Thymus (tissue), 14 donors: ENCODE measurements at places on chromosomes 16 and 17.

DNA sequence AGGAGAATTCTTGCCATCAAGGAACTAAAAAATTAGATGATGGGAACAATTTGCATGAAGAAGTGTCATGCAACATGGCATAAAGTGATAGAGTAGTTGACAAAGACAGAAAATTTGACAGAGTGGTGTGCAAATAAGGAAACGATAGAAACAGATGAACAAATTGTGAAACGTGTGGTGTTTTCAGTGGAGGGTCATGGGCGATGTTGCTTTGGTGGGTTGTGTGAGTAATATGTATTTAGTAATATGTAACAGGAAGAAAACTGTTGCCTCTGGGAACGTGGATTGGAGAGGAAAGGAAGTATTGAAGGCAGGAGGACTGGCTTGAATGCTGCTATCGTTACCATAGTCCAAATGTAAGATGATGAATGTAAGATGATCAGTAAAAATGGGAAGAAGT lies 3.6 kb downstream of the COX10 start:
- H3K27me3 ChIP-seq: no peaks in the 10 kb centered on the region
- no peak for DNase-seq
- peaks cover 16% of the 10 kb centered on the region for H3K4me1 ChIP-seq
- H3K36me3 ChIP-seq: peaks cover 8% of the 10 kb centered on the region
- H3K27ac ChIP-seq: no peak overlapping the region

DNA sequence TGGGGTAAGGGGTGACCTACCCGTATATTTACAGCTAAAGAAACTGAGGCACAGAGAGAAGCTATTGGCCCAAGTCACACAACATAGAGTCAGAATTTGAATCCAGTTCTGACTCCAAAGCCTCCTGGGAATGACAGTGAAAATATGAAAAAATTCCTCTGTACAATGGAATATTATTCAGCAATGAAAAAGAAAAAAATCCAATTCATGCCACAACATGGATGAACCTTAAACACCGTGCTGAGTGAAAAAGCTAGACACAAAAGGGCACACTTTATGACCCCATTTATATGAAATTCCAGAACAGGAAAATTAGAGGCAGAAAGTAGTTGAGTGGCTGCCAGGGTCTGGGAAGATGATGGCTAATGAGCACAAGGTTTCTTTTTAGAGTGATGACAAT lies 75.4 kb downstream of the LITAF start:
- no peaks in the 10 kb centered on the region for H3K27me3 ChIP-seq
- no peaks in the 10 kb centered on the region for H3K4me1 ChIP-seq
- H3K36me3 ChIP-seq: no peaks in the 10 kb centered on the region
- DNase-seq: no peak
- no peak overlapping the region for H3K27ac ChIP-seq

DNA sequence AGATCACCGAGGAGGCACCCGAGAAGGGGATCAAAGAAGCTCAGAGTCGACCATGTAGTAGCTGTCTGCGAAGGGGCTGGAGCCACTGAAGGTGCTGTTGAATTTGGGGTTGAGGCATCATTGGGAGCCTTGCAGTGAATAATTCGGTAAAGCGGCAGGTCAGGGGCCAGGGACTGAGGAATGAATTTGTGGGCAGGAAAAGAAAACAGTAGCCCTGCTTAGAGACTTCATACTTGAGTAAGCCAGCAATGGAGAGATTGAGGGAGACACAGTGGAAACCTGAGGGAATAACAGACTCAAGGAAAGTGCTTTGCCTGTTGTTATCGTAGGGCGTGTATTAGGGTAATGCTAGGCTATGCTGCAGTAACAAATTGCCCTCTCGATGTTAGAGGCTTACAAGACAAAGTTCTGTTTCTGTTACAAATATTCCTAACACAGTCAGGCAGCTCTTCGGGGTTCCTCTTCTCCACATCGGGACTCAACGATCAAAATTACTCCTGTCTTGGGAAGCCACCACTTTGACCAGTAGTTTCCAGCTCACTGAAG lies 13.4 kb upstream of the HERPUD1 start:
- no peak overlapping the region for H3K27ac ChIP-seq
- no peak for DNase-seq
- H3K27me3 ChIP-seq: no peaks in the 10 kb centered on the region
- peaks cover 14% of the 10 kb centered on the region for H3K4me1 ChIP-seq

- peak overlapping the region; percentile 50 for H3K4me3 ChIP-seq
- H3K27me3 ChIP-seq: no peaks in the 10 kb centered on the region
- peak; percentile 66 for DNase-seq
- H3K36me3 ChIP-seq: no peaks in the 10 kb centered on the region
- peaks cover 19% of the 10 kb centered on the region for H3K4me1 ChIP-seq
- peak overlapping the region; percentile 90 for H3K27ac ChIP-seq
Observed at GRCh38 chr16:72787514-72788268, 260.2 kb downstream of the ZFHX3 start.

- no peaks in the 10 kb centered on the region for H3K27me3 ChIP-seq
- H3K4me3 ChIP-seq: no peak overlapping the region
- no peak for DNase-seq
- no peak overlapping the region for H3K27ac ChIP-seq
- H3K4me1 ChIP-seq: no peaks in the 10 kb centered on the region
Observed at GRCh38 chr17:66915204-66915611, 49.3 kb upstream of the CACNG4 start.

DNA sequence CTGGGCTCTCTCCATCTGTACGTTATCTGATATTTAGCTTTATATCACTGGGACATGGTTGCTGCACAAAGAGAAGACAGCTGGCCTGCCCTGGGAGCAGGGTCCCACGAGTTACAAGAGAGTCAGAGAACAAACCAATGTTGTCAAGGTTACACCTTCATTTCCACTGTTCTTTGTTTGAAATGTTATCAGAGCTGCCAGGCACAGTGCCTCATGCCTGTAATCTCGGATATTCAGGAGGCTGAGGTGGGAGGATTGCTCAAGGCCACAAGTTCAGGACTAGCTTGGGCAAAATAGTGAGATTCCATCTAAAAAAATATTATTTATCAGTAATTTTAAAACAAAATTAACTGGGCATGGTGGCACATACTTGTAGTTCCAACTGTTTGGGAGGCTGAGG lies 34.6 kb downstream of the ATP6V0A1 start:
- no peak overlapping the region for H3K27ac ChIP-seq
- peaks cover 63% of the 10 kb centered on the region for H3K36me3 ChIP-seq
- H3K27me3 ChIP-seq: no peaks in the 10 kb centered on the region
- peaks cover 10% of the 10 kb centered on the region for H3K4me1 ChIP-seq

- H3K27ac ChIP-seq: peak overlapping the region; percentile 46
- H3K27me3 ChIP-seq: no peaks in the 10 kb centered on the region
- no peaks in the 10 kb centered on the region for H3K36me3 ChIP-seq
- no peak overlapping the region for H3K4me3 ChIP-seq
- H3K4me1 ChIP-seq: peaks cover 20% of the 10 kb centered on the region
Observed at GRCh38 chr16:79767421-79768275, 167.1 kb upstream of the MAF start.
